Activated CD8-positive, alpha-beta memory T cell treated with anti-CD3 and anti-CD28 coated beads for 36 hours (primary cell): ENCODE measurements at places on chromosomes 3 and 15. TPM values are rescaled to one million over a fixed set of nuclear protein-coding genes. Genes with fewer than 3 reads are reported as not detected.

GPR62 gene
- total RNA-seq: not detected

RNF13 gene
- 30.4 TPM for total RNA-seq

ANKDD1A gene
- total RNA-seq: 2.2 TPM

PLA1A gene
- total RNA-seq: not detected

MYZAP gene
- not detected for total RNA-seq

MOBP gene
- not detected for total RNA-seq

SLC24A1 gene
- 7.8 TPM for total RNA-seq

CD200R1 gene
- 2.2 TPM for total RNA-seq

TPRA1 gene
- 44.0 TPM for total RNA-seq

SPTBN5 gene
- 0.23 TPM for total RNA-seq

CEP152 gene
- 23.9 TPM for total RNA-seq

SCAMP5 gene
- total RNA-seq: 1.2 TPM

HMCES gene
- total RNA-seq: 59.5 TPM

DET1 gene
- total RNA-seq: 1.6 TPM

HRH1 gene
- total RNA-seq: 0.46 TPM

ERC2 gene
- not detected for total RNA-seq

RBPMS2 gene
- not detected for total RNA-seq

P2RY1 gene
- 0.38 TPM for total RNA-seq

FRMD5 gene
- total RNA-seq: 0.44 TPM

SLCO3A1 gene
- total RNA-seq: 6.6 TPM

UBA3 gene
- total RNA-seq: 82.1 TPM

SQOR gene
- 65.9 TPM for total RNA-seq

FYCO1 gene
- 14.5 TPM for total RNA-seq

SERINC4 gene
- 0.10 TPM for total RNA-seq

QARS1 gene
- 242 TPM for total RNA-seq

TBCCD1 gene
- 15.9 TPM for total RNA-seq

TIMP4 gene
- not detected for total RNA-seq

CA12 gene
- total RNA-seq: not detected

EHD4 gene
- total RNA-seq: 25.8 TPM

CHRNA7 gene
- not detected for total RNA-seq

BUB1B gene
- 65.4 TPM for total RNA-seq

C3orf62 gene
- 6.9 TPM for total RNA-seq

NUP210 gene
- total RNA-seq: 159 TPM

TIPIN gene
- total RNA-seq: 57.2 TPM

TM4SF4 gene
- not detected for total RNA-seq

RTP3 gene
- not detected for total RNA-seq

DNAH12 gene
- total RNA-seq: not detected

GADL1 gene
- total RNA-seq: not detected

HES1 gene
- not detected for total RNA-seq

ITGB5 gene
- total RNA-seq: 1.2 TPM

DHFR2 gene
- total RNA-seq: 6.3 TPM

EEF1AKMT4 gene
- total RNA-seq: 14.2 TPM
